ENCODE measurements at places on chromosomes 2 and 18.

DNA sequence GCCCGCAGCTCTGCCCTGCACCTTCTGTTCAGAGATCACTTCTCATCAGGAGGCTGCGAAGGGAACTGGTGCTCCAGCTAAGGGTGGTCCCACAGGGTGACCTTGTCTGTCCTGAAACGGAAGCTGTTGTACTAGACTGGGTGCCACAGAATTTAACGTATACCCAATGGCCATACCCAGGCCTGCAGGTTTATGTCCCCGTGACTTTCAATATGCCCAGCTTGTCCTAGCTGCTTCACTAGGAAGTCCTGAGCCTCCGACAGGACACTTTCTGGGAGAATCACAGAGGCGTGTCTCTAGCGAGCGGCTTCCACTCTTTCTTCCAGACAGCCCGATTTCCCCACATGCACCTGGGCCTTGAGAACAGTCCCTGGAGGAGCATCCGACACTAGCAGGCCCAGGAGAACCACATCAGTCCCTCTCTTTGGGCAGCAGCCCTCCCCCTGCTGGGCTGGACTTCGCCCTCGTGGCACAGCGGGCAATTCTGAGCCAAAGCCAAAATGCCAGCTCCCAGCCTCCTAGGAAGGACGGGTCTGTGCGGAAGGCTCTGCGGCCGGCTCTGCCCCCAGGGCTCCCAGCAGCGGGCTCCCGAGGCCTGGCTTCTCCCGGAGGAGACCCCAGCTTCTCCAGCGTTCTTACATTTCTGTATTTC is 91.9 kb upstream of the OTOS start:
- DNase-seq: no peak

GRCh38 chr2:240926516-240927389 is 20.6 kb downstream of the CROCC2 start:
- DNase-seq: peak; percentile 8

DNA sequence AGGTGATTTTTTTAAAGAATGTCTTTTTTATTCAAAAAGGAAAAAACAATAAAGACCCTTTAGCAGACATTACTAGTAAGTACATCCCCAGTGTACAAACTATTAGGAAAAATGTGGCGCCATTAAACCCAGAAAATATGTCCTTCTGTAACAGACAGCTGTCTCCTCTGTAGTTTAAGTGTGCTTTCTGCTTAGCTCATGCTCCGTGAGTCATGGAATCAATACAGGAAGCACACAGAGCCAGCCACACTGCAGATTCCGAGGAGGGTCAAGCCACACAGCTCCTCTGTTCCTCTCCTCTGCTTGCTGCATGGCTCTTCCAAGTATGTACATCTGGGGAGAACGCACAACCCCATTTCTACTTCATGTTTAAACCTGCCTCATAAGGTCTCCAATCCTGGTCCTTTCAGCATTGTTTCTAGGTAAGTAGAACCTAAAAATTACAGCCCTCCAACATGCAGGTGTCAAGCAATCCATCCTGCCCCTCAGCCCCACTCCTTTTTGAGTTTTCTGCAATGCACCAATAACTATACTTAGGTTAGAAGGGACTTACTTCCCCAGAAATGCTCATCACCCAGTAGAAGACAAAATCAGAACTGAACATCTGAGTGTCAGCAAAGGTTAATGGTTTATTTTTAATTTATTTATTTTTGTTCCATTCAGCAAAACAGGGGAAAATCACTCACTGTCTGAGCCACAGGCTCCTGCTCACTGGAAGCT is 37.5 kb downstream of the ACVR1 start:
- DNase-seq: no peak

DNA sequence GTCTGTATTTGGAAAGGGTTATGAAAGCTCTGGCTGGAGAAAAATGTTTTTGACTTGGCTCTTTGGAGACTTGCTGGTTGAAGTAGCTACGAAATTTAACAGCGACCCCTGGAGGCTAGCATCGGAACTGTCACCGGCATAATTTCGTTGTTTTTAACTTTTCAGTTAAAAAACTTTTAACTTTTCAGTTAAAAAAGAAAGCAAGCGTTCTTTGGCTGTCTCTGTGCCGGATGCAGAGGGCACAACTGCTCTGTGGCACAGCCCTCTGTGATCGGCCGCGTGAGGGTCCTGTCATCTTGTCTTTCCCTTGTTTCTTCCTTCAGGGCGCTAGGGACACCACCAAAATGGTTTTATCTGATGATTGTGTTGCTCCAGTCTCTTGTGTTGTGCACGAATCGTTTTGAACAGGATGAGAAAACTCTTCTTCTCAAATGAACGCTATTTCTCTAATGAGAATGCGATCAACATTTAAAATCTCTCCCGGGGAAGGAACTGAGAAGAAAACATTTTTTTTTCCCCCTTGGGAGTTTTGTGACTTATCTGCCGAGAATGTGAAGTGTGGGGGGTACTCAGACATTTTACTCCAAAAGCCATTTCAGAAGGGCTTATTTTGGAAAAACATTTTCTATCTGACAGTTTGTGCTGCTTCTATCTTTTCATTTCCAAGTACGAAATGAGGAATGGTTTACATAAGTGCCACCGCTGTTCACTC is 57.1 kb downstream of the ADCYAP1 start:
- DNase-seq: no peak

- no peak for DNase-seq
Measured at GRCh38 chr2:1591978-1592907, 152.1 kb downstream of the PXDN start.

All from T-helper 17 cell (primary cell).